ENCODE measurements at places on chromosomes 1 and 21. TPM values are rescaled to one million over a fixed set of nuclear protein-coding genes. Genes with fewer than 3 reads are reported as not detected.

Gene LCE1F
- total RNA-seq, result not detected

Gene RIIAD1
- not detected for total RNA-seq

Gene RBM11
- total RNA-seq, result not detected

Gene TNFSF4
- total RNA-seq, result 11.8 TPM

Gene ABCG1
- total RNA-seq, result 34.7 TPM

Gene ADORA1
- total RNA-seq, result not detected

Gene IFI44
- total RNA-seq, result 13.1 TPM

Gene SASS6
- total RNA-seq, result 5.2 TPM

Gene ACKR1
- 0.10 TPM for total RNA-seq

Gene FMO4
- total RNA-seq, result 1.2 TPM

Gene RGS4
- total RNA-seq, result 371 TPM

Gene ARL8A
- total RNA-seq, result 39.6 TPM

Gene MASP2
- not detected for total RNA-seq

Gene GBP6
- not detected for total RNA-seq

Gene RC3H1
- 43.1 TPM for total RNA-seq

All from vein endothelial cell (primary cell).